AG04449 (cell line): ENCODE measurements at places on chromosomes 2 and 18.

DNA sequence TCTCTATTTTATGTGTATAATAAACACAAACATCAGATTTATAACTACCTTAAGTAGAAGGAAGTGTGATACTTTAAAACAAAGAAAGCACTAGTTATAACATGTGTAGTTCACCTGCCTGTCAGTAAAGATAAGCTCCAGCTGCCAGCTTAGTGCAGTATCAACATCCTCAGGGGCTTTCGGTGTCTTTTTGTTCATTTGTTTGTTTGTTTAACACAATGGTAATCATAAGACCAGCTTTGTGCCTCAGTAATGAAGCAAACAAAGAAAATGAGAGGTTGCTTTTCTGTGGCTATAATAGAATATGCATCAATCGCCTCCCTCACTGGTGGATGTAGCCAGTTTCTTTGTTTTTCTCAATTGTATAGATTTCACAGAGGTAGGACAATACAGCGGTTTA lies 1499.0 kb upstream of the TMEFF2 start:
- no peak for DNase-seq

GRCh38 chr2:235643680-235644511 lies 150.1 kb downstream of the AGAP1 start:
- no peak for DNase-seq

DNA sequence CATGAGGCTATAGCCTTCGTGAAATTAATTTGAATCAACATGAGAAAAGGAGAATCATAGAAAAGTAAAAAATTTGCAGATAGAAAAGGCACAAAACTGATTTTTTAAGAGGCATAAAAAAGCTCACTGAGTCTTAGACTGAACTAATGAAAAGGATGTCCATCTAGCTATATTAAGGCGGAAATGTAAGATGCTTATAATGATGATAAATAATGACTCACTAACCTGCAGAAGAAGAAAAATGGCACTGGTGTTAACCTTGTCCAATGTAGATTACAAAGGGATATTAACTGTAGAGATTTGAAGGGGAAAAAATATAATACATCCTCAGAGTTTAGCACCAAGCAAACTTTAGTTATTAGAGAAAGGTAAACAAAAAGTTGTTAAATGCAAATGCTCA lies 1098.0 kb upstream of the DDX18 start:
- no peak for DNase-seq

DNA sequence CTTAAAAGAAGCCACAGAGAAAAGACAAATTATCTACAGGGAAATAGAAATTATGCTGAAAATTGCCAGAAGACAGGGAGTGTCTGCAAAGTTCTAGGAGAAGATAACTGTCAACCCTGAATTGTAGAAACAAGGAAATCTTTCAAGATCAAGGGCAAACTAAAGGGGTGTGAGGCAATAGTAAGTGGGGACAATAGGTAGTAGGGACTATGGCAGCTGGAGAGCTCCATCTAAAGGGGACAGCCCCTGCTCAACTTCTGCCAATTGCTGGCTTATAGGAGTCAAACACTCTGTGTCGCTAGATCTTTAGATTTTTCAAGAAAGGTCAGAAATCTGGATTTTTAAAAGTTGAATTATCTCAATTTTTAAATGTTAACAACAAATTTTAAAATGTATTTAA lies 10.1 kb upstream of the ST3GAL5 start:
- DNase-seq: no peak

DNA sequence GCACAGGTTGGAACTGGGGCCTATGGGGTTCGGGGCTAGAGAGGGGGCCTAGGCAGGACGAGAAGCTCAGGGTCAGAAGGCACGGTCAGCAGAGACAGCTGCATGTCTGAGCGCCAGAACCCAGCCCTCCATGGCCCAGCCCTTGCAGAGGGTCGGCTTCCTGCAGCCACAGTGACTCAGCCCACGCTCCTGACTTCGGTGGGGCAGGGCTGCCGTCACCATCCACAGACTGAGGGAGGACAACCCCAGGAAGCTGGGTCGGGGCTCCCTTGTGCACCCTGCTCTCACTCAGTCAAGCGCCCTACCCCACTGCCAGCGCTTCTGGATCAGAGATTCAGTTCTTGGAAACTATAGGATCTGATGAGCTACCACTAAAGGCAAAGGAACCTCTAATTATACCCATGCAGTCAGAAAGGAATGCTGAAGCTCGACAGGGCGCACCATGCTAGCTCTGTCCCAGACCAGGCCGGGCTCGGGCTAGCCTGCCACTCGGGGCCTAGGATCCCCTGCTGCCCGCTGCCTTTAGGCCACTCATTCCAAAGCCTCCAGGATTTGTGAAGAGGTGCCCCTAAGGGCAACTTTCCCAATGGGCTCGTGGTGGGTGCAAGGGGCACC lies 3.0 kb downstream of the ACTR1B start:
- DNase-seq: no peak

DNA sequence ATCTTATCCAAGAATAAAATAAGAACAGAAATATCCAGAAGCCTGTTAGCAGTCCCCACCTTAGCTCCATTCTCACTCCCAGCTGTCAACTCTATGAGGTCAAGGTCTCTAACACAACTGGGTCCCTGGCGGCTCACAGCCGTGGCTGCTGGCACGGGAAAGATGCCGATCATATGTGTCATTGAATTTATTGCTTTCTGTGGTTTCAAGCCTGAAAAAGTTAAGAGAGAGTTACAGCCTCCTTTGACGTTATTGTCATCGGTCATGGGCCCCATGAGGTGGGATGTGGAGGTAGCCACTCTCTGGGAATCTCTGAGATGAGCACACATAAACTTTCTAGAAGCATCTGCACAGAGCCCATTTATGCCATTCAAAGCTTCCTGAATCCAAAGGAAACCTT lies 28.7 kb upstream of the CABLES1 start:
- peak; percentile 79 for DNase-seq

DNA sequence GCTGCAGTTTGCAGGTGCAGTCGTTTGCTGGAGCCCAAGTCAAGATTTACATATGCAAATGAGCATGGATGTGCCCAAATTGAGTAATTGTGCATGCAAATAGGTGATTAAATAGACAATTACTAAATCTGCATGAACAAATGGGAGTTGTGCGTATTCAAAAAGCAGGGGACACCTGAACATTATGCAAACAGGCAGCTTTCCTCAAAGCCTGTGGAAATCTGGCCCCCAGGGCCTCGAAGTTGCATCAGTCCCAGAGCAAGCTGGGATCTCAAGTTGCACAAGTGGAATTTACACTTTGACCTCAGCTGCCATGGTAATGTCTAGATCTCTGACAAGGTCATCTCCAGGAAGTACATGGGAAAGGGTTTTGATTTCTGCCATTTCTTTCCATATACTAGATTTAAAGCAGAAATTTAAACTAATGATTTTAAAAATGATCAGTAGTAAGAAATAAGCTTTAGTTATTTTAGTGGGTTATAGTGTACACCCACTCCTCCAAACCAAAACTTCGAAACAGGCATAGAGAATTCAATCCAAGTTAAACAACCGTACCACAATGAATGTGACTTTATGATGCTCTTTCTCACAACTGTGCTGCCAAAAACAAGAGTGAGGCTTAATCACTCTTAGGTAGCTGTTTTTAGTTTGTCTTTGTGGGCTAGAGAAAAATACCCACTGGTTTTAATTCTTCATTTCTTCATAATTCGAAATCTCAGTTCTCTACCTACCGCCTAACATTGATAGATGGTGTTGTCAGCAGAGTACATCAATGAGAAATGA lies 110.7 kb downstream of the RND3 start:
- DNase-seq: no peak

DNA sequence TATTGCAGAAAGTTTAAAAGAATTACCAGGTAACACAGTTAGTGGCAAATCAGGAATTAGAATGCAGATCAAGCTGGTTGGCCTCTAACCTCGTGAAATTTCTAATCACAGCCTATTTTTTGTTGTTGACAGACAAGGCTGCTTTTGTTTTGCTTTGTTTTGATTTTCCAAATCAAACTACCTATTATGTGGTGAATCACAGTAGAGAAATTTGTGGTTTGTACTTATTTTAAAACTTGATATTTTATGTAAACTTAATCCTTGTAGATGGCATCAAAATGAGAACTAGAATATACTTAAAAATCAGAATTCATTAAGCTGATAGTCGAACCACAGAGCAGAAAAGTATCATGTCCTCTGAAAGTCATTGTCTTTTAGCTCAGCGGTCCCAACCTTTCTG lies 258.1 kb downstream of the CTNNA2 start:
- DNase-seq: no peak

- DNase-seq: no peak
These were observed 110.6 kb downstream of the CLIP4 start for GRCh38 chr2:29225814-29226213.

DNA sequence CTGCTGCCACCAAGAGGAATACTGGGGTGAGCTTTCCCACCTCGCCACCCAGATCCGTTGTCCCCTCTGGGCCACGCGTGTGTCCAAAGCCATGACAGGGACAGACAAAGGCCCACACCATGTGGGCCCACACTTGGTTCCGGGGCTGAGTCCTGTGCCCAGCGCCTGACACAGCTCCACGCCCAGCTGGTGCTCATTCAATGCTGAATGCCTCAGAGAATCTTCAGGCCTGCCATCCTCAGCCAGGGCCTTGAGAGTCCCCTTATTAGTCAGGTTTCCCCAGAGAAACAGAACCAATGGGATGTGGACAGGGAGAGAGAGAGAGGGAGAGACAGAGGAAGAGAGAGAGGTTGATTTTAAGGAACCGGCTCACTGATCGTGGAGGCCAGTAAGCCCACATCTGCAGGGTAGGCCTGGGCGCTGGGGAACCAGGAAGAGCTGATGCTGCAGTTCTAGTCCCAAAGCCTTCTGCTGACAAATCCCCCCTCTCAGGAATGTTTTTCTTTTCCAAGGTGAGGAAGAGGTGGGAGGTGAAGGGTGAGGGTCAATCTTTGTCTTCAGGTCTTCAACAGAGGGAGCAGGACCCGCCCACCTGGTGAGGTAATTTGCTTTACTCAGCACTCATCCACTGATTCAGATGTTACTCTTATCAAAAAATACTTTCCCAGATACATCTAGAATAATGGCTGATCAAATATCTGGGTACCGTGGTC lies 10.2 kb upstream of the SPATA3 start:
- no peak for DNase-seq

DNA sequence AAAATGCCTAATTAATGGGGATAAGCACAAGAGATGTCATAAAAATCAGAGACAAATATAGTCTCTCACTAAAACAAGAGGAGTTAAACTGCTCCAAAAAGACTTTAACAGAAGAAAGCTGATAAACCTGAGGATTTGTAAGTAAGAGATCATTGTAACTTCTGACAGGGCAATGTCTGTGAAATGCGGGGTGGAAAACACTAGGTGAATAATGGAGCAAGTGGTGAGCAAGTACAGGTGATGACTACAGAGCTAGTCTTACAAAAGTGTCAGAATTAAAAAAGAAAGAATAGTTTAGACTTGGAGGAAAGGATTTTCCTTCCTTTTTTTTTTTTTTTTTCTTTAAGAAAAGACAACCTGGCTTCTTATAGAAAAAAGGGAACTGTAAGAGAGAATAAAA lies 22.7 kb downstream of the ATAD2B start:
- no peak for DNase-seq

GRCh38 chr2:23346029-23346428 lies 39.0 kb upstream of the KLHL29 start:
- DNase-seq: no peak

DNA sequence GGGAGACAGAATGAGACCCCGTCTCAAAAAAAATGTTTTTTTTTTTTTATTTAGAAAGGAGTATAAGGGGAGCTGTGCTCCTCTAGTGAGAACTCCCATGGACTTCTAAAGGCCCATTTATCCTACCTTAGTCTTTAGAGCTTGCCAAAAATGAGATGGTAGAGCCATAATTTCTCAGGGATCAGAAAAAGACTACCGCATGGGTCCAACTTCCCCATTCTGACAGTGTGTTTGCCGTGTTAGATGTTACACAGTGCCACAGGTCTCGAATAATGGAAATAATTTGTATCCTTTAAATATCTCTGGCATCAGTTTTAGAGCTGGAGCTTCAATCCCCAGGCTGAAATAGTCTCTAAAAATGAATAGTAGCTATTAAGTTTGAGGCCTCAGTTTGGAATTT lies 6.0 kb upstream of the SLC39A10 start:
- no peak for DNase-seq

- DNase-seq: no peak
These were observed 448.1 kb upstream of the SMIM21 start for GRCh38 chr18:75875559-75875958.

DNA sequence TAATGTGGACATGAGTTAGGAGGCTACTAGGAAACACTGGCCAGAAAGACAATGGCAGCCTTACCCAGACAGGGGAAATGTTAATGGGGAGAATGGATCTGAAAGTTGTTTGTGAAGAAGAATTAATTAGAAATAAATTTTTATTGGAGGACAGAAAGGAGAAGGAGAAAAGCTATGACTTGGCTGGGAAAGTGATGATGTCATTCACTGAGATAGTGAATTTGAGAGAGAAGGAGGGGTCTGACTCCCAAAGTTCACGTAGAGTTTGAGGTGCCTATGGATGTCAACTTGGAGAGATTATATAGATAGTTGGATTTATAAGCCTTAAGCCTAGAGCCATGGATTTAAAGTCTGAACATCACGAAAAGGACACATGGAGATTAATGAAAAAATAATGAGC lies 144.6 kb upstream of the ZNF521 start:
- no peak for DNase-seq

GRCh38 chr2:174717273-174717672 lies 47.0 kb downstream of the CHRNA1 start:
- peak; percentile 31 for DNase-seq

GRCh38 chr2:197498937-197499593 lies 575 bp downstream of the HSPD1 start:
- DNase-seq: no peak

DNA sequence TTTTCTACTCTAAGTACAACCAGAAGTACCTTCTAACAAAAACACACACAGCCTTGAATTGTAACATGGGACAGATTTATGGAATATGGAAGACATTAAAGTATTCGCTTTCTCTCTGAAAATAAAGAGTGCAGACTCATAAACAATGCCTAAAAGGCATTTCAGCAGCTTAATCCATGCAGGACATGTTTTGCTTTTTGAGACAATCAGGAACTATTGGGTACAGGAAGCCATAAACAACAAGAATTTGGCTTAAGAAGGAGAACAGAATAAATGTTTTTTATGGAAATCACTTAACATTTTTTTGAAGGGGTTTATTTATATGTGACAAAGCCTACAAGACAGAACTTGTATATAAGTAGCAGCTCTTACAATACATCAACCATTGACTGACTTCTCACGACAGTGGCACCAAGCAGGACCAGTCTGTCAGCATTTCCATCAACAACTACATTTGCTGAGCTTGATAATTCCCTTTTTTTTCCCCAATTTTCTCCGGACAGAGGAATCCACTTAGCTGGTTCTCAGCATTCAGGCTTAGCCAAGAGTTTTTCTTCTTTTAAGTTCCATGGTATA lies 140.1 kb downstream of the EXOC6B start:
- DNase-seq: no peak
